ENCODE measurements at places on chromosomes 11 and 22.

DNA sequence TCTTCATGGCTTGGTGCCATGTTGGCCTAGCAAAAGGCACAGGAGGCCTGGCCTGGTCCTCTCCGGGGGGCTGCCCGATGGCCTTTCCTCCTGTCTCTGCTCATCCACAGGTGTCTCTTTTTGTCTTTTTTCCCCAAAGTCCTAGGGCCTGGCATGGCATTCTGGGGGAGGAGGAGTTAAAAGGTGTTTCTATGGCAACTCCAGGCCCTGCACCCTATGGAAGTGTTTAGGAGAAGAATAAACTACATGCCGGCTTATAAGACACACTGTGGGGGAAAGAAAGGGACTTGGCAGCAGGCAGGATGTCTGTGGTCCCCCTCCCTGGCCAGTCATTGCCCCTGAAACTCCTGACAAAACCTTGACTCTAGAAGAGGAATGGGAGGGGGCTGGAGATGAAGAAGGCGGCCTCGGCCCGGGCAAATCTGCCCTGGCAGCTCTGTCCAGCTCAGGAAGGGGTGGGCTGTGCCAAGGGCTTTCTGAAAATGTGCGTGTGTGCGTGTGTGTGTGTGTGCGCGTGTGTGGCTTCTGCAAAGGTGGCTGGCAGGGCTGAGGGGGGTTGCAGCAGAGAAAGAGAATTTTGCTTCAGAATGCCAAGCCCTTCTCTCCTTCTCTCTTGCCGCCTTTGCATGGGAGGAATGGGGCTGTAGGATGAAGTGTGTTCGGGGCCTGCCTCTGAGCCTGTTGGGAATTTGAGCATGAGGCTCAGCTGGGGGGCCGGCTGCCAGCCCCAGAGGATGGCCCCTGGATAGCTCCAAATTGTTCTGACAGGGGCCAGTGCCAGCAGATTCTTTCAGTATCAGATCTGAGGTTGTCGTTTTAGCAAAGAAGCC lies 3.2 kb downstream of the TIMP3 start:
- no peak for DNase-seq

DNA sequence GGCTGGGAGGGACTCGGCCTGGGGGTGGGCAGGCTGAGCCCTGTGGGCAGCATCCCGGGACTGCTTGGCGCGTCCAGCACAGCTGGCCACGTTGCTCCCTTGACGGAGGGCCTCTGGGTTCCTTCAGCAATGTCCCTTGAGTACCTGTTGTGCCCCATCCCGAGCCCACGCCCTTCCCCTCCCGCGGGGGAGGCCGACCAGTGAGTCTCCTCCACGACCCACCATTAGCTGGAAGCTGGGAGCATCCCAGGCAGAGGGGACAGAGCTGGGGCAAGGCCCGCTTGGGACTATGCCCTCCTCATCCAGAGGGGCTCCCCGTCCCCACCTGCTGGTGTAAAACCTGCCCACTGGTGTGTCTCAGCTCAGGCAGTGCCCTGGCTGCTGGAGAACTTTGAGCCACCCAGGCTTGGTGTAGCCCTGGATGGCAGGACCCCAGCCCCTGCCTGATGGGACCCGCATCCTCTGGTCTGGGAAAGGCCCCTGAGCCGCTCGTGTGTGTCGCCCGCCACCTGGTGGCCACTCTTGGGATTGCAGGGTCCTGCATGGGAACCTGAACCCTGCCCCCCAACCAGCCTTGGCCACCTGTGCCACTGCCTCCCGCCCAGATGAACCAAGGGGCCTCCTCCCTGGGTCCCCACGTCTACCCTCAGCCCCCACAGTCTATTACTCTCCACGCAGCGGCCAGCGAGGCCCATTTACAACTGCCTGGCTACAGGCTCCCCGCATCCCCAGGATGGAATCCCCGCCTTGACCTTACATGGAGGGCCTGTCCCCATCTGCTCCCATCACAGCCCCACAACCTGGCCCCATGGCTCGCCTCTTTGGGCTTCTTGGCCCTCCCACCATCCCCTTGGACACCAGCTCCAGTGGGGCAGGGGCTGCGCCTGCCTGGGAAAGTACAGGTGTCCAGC lies 16.6 kb upstream of the ARHGAP8 start:
- DNase-seq, result peak; percentile 92

- no peak for DNase-seq
Measured at GRCh38 chr11:108322666-108323065, 99.8 kb downstream of the ATM start.

- no peak for DNase-seq
Measured at GRCh38 chr11:40166892-40167291, 1292.6 kb downstream of the LRRC4C start.

DNA sequence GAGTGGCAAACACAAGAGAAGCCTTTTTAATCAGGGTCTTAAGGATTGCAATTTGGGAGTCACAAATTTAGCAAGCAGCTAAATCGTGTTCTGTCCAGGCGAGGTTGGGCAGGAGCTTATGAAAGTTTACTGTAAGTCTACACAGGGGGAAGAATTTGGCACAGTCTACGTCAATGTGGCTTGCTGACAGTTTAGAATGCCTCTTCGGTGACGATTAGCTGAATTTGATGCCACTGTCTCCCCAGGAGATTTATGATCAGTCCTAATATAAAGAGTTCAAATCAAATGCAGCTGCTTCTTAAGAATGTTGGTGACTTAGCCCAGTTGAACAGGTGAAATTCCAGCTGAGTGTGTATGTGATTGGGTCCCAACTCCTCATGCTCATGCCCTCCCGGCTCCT lies 114.1 kb upstream of the CLPB start:
- no peak for DNase-seq

GRCh38 chr11:3984896-3985295 lies 109.7 kb upstream of the RRM1 start:
- peak; percentile 51 for DNase-seq

DNA sequence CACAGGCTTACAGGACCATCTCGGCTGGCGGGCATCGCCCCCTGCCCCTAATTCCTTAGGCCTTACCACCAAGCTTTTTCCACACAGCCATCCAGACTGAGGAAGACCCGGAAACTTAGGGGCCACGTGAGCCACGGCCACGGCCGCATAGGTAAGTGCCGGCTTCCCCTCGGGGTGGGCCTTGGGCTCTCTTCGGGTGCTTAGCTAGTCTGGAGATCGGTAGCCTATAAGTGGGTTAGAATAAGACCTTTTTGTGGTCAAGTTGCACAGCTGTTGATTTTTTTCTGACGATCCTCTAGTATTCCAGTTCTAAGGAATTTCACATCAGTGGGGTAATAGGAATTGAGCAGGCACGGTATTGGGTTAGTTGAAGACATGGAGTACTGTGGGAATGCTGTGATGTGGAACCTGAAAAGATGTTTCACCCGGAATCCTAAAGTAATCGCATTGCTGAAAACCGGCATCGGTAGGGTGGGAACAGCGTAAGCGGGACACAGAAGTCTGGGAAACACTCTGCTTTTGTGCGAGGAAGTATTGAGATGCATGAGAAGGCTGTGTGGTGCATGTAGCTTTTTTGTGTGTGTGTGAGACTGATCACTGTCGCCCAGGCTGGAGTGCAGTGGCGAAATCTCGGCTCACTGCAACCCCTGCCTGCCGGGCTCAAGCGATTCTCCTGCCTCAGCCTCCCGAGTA lies 669 bp downstream of the RPL27A start:
- DNase-seq, result peak; percentile 49
